ENCODE measurements at places on chromosomes 6 and 20. TPM values are rescaled to one million over a fixed set of nuclear protein-coding genes. Genes with fewer than 3 reads are reported as not detected.
A peak's percentile ranks its signal among the peaks of the same experiment; 100 is the strongest.

The ID1 gene
- 0.60 TPM for total RNA-seq

DNA sequence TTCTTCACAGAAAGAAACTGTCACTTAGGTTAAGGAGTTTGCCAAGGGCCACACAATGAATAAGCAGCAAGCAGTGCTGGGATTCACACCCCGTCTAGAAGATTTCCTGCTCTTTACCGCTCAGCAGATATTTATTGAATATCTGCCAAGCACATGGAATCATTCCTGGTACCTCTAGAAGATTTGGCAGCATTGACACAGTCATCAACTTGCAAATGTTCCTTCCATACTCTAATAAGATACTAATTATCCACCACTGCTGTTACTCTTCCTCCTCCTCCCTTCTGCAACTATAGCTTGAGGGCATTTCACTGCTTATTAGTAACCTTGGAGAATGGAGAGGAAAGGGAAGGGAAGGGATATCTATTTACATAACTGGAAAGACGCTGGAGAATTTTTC lies 13.0 kb downstream of the MOXD1 start:
- no peaks in the 10 kb centered on the region for H3K27me3 ChIP-seq
- DNase-seq: no peak
- no peak overlapping the region for H3K4me3 ChIP-seq
- H3K36me3 ChIP-seq: no peaks in the 10 kb centered on the region
- H3K27ac ChIP-seq: no peak overlapping the region

DNA sequence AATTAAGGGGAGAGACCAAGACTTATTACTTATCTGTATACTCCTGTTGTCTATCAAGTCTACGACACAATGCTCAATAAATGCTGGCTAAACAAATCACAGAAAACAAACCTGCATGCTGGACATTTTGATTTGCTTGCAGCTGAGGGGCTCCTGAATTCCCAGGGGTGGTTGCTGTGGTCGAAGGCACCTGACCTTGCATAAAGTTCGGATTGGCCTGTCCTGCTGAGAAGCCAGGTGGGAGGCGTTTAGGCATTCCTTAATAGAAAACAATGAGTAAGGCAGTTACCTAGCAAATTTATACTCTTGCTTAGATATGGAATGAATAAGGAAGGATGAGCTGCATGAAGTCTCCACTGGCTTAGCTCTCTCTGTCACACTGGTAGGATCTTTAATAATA lies 50.5 kb downstream of the TP53INP2 start:
- H3K4me1 ChIP-seq: peaks cover 2% of the 10 kb centered on the region
- peaks cover 70% of the 10 kb centered on the region for H3K36me3 ChIP-seq
- no peak overlapping the region for H3K27ac ChIP-seq

GRCh38 chr6:101070044-101070608 lies 189.0 kb upstream of the ASCC3 start:
- H3K4me1 ChIP-seq: no peaks in the 10 kb centered on the region
- no peaks in the 10 kb centered on the region for H3K36me3 ChIP-seq
- no peak overlapping the region for H3K27ac ChIP-seq
- no peak overlapping the region for H3K4me3 ChIP-seq

- H3K36me3 ChIP-seq: no peaks in the 10 kb centered on the region
- peaks cover 54% of the 10 kb centered on the region for H3K4me1 ChIP-seq
- H3K27ac ChIP-seq: peak overlapping the region; percentile 92
- DNase-seq: no peak
Observed at GRCh38 chr20:62338294-62338620, 28.9 kb downstream of the LAMA5 start.

DNA sequence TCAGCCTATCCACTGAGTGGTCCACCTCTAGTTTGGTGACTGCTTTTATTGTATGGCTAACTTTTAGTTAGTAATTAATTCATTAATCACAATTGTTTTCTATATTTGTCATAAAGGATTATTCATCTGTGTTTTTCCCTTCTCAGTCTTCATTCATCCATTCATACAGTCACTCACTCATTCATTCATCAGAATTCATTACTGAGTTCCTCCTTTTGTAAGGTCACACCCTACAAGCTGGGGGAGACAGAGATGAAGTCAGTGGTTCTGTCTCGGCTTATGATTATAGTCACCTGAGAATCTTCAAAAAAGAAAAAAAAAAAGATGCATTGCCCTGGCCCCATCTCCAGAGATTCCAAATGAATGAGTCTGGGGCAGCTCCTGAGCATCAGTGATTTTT lies 257.1 kb downstream of the ADGB start:
- no peak for DNase-seq
- peaks cover 8% of the 10 kb centered on the region for H3K4me1 ChIP-seq
- H3K4me3 ChIP-seq: no peak overlapping the region
- no peaks in the 10 kb centered on the region for H3K36me3 ChIP-seq
